ENCODE measurements at places on chromosomes 16 and 17.

- no peak for DNase-seq
Measured at GRCh38 chr17:82188001-82188961, 24.4 kb downstream of the CCDC57 start.

DNA sequence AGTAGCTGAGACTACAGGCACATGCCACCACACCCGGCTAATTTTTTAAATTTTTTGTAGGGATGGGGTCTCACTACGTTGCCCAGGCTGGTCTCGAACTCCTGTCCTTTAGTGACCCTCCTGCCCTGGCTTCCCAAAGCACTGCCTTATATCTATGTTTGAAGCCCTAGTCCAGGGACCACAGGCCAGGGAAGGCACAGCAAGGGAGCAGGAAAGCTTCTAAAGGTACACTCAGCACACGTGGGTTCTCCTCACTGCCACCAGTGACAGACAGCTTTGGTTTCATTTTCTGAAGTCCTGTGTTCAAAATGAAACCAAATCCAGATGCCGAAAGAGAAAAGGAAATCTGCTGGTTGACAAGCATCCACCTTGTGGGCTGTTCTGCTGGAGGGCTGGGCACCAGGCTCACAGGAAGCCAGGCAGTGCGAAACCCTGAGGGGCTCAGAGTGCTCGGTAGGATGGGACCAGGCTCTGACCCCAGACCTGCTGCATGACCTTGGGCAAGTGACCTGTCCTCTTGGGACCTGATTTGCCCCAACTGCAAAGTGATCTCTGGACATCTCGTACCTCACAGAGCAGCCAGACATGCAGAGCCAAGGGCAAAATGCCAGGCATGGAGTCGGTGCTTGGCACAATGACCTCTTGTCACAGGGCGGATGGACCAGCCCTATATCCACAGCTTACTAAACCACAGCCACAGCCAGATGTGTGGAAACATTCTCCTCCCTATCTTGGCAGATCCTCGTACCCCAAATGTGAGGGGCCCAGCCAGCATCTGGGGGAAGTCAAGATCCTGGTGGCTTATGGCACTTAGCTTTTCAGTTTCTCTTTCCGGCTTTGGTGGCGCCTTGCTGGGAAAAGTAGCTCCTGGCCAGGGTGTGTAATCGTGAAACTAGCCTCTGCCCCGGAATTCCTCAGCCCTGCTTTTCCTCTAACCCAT lies 2.8 kb upstream of the SOCS1 start:
- DNase-seq = no peak

- DNase-seq = no peak
Measured at GRCh38 chr17:80760511-80760911, 215.9 kb downstream of the RPTOR start.

GRCh38 chr16:11797957-11798299 lies 870 bp upstream of the ZC3H7A start:
- no peak for DNase-seq

DNA sequence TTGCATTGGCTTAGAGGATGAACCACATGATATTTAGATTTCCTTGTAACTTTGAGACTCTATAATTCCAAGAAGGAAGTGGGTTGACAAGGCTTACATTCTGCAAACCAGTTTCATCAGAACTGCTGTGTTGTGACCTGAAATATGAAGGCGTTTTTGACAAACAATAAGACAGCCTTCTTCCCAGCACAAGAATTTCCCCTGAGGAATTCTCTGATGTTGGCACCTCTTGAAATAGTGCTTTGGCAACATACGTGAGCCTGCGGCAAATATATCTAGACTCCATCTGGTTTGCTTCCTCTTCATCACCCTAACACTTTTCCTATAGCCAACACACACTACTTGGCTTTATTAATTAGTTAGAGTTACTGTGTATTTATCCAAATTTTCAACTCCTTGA lies 585.5 kb upstream of the SOX9 start:
- DNase-seq = no peak

Data from neural progenitor cell (in vitro differentiated cells).